ENCODE measurements at places on chromosomes 12 and 14.

DNA sequence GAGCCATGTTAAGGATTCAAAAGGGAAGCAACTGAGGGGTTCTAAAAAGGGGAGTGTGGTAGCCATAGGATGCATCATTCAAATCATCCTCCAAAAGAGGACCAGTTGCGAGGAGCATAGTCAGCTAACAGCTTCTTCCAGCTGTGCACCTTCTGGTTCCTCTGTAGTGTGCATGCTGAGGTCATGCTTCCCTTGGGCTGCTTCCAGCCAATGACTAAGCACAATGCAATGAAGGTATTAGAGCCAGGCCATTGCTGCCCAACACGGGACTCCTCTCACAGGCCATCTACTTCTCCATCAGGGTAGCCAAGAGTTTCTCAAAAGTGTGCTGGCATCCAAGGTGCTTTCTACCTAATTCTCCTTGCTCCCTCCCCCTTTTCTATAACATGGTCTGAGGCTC, 69.2 kb upstream of the ARID2 start:
- no peak for DNase-seq

DNA sequence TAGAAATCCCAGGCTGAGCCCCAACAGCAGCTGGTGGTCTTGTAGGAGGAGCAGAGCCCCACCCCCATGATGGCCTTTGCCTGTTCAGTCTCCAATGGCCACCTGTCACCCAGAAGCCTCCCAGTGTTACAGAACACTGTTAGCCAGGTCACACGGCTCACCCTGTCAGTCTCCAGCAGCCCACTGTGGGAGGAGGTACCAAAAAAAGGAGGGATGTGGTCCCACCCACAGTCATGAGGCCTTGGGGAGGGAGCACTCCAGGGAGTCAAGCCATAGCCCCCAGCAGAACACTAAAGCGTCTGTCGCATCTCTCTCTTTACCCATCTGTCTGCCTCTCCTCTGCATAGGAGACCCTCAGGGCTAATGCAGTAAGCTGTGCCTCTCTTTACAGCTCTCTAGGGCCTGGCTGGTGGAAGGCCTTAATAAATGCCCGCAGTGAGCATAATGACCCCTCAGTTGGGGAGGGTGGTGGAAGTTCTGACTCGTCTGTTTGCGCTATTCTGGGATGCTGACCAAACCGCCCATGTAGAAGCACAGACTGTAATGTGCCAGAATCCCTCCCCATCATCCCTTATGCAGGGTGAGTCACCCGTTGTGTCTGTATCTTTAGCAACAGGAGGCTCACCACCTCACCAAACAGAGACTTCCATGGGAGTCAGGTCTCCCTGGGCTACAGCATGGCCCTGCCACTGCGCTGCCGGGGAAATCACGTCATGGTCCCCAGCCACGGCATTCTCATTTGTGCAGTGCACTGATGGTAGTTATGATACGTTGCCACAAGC, 14.6 kb downstream of the C14orf132 start:
- DNase-seq = no peak

DNA sequence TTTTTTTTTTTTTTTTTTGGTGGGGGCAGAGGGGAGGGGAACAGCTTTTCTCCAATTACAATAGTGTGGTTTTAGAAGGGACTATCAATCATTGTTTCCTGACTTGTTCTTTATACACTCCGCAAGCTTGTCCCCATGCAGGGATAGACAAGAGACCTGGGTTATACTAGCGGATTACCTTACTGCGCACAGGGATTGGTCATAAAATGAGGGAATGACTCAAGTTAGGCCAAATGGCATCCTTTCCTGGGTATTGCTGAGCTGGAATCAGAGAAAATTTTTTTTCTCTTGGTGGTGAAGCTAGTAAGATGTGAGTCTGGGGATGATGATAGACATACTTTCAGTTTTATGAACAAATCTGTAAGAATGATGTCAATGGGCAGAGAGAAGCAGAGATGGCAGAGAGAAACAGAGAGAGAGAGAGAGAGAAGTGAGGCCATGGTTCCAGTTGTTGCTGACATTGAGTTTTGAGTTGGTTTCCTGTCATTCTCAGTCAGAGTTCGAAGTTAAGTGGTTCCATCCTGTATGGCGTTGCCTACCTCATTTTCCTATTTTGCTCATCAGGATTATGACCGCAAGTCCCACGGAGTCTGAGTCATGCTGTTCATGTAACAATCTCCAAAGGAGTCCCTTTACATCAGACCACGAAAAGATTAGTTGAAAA, 59.1 kb upstream of the OTOGL start:
- DNase-seq = no peak

GRCh38 chr12:50579757-50580267, 75.0 kb downstream of the DIP2B start:
- no peak for DNase-seq

All from nephron progenitor cell (in vitro differentiated cells).